CMK (cell line): ENCODE measurements at places on chromosomes 7 and 10.

DNA sequence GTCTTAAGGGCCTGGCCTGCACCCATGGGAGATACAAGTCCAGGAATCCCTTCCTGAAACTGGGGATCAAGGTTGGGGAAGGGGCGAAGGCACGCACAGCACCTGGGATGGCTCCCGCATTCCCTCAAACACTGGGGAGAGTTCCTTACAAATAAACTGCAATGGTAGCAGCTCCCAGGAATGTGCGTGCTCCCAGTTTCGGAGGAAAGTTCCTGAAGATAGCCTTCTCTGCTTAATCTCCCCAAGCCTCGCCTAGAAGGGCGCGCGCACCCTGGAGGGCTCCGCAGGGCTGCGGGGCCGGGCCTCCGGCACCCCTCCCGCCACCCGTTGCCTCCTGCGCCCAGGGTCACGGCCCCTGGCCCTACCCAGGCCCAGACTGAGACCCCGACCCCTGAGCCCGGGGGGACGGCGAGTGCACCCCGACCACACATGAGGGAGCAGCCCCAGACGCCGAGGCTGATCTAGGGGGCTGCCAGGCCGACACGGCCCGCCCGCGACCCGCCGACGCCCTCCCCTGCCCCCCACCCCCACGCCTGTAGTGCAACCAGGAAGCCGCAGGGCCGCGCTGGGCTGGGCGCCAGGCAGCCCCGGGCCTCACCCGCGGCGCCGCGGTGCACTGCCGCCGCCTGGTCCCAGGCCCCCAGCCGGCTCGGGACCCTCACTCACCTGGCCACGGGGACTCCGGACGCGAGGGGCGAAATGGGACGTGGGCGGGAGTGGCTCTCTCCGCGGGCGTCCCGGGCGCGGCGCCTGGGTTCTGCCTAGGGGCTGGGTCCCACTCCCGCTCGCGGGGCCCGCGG lies 460 bp downstream of the ANXA11 start:
- DNase-seq = no peak

DNA sequence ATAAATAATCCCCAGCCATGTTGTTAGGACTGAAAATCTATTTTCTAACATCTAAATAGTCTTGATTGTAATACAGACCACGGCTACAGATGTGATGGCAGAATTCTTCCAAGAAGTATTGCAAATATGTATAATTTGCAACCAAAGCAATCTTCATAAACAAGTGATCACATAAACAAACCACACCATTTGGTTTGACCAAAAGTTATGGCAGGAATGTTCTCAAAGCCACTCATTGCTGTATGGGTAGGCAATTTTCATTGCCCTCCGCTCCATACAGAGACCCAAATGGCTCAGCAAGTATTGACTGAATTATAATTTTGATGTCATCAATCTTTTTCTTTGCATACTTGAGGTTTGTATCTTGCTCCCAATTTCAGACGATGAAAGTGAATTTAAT lies 19.0 kb upstream of the RHOBTB1 start:
- no peak for DNase-seq

- no peak for DNase-seq
Observed at GRCh38 chr7:141477865-141478264, 73.3 kb upstream of the AGK start.

GRCh38 chr7:105656922-105657521 lies 75.7 kb upstream of the EFCAB10 start:
- peak; percentile 17 for DNase-seq

GRCh38 chr7:70696201-70696754 lies 435.7 kb upstream of the GALNT17 start:
- DNase-seq = no peak

GRCh38 chr10:95564291-95564690 lies 3.1 kb upstream of the SORBS1 start:
- no peak for DNase-seq

- DNase-seq = peak; percentile 51
Observed at GRCh38 chr7:116211006-116211912, 920 bp downstream of the TES start.

- no peak for DNase-seq
Observed at GRCh38 chr7:55244006-55244745, 121.0 kb upstream of the LANCL2 start.

GRCh38 chr10:101643546-101643945 lies 51.4 kb downstream of the FBXW4 start:
- DNase-seq = no peak

DNA sequence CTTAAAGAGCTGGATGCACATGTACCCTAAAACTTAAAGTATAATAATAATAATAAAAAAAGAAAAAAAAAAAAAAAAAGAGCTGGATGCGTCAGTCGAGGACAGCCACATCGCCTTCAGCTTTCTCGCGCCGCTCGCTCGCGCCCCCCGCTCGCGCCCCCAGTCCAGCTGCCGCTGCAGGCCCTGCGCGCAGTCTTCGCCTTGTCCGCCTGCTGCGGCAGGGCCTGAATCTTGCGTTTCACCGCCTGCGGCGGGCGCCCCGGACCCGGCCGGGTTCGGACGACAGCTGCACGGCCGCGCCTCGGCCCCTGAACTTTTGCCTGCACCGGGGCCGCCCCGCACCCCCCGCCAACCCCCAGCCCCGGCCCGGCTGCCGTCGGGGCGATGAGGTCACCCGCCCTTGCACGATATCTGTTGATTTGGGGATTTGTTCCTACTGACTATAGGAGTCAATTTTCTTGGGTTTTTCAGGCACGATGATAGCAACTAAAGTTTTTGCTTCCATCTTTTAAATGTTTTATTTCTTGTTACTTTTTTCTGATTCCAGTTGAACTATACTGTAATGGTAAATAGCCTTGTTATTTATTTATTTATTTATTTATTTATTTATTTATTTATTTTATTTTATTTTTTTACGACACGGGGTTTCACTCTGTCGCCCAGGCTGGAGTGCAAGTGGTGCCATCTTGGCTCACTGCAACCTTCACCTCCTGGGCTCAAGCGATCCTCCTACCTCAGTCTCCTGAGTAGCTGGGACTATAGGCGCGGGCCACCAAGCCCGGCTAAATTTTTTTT lies 33.5 kb upstream of the CPN1 start:
- no peak for DNase-seq

- DNase-seq = no peak
Observed at GRCh38 chr7:69803699-69804516, 205.6 kb downstream of the AUTS2 start.

DNA sequence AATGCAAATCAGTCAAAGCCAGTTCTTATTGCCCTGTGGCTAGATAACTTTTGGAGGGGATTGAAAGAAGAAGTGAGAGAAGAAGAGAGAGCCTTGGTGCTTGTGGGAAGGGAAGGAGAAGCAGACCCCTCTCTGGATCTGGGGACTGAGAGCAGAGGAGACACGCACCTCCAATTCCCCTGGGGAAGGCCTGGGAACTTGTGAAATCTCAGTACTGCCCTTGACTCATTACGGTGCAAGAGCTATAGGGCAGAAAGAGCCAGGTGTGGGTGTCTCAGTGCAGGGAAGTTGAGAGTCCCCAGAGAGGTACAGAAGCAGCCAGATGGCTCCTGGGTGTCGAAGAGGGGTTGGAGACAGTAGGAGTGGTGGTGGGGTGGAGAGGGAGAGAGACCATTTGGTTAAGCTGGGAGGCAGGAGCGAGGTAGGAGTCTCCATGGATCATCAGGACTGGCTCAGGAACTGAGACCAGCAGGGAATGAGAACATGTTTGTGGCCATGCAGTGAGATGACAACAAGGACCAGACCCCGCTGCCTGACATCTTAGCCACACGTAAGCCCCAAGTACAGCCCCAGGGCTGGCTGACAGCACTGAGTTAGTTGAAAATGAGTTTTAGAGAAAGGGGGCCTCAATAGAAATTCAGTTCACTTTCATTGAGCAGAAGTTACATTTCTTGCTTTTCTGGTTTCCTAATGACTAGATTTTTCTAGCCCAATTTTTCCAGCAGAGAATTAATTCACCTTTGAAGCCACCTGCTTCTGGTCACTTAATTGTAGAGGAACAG lies 238.2 kb downstream of the BUB3 start:
- DNase-seq = no peak

GRCh38 chr7:142891490-142892082 lies 6.0 kb upstream of the TRPV6 start:
- DNase-seq = no peak

DNA sequence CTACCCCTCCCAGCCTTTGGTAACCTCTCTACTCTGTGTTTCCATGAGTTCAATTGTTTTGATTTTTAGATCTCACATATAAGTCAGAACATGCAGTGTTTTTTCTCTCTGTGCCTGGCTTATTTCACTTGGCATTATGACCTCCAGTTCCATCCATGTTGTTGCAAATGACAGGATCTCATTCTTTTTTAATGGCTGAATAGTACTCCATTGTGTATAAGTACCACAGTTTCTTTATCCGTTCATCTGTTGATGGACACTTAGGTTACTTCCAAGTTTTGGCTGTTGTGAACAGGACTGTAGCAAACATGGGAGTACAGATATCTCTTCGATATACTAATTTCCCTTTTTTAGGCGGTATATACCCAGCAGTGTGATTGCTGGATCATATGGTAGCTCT lies 141.6 kb downstream of the LRRC4 start:
- no peak for DNase-seq

DNA sequence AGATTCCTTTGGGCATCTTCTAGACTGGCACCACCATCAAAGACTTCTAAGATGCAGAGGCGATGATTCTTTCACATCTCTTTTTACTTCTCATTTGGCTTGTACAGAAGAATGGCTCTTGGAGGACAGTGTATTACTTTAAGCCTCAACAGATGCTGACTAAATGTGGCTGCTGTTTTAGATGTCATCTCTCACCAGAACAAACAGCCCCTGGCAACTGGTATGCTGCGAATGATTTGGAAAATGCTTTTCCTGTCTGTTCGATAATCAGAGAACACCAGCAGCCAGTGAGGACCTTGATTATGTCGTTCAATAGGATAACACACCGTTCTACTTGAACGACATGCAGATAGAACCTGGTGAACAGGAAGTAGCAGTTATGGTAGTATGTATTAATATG lies 131.8 kb downstream of the RNF216 start:
- no peak for DNase-seq
